Endodermal cell (in vitro differentiated cells): ENCODE measurements at places on chromosomes 3 and 15. TPM values are rescaled to one million over a fixed set of nuclear protein-coding genes. Genes with fewer than 3 reads are reported as not detected.

DNA sequence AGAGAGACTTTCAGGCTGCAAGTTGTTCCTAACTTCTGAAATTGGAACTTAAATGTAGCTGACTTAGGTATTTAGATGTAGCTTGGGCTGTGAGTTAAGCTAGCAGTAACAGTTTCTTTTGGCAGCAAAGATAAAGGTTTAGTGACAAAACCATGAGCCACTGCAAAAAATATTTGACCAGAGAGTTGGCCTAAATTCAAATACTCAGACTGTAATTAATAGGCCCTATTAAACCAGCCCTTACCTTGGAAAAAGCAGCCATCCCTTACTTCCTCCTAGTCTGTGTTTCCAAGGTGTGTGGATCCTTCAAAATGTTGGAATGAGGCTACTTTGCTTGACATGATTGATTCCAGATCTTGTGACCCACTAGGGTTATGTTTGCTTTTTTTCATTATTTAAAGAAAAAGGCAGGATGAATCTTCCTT is 8.2 kb downstream of the TPM1 start:
- no peak for DNase-seq

NRG4 gene
- total RNA-seq: 0.48 to 0.54 TPM (median 0.51 TPM) in 3 replicates

DNA sequence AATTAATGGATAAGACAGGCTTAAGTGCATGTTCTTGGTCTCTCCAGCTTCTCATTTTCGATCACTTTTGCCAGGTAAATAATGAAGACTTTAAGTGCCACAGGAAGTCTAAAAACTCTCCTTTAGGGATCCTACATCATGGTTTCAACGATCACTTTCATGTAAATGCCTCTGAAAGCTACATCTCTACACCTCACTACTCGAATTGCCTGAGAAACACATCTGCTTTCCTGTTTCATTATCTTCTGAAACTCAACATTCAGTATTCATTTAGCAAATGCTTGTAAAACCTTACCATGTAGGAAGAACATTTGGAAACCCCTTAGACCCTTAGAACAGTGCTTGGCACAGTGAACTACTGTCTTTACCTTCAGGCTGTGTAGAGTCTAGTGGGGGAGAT is 16.2 kb downstream of the THAP10 start:
- no peak for DNase-seq

DNA sequence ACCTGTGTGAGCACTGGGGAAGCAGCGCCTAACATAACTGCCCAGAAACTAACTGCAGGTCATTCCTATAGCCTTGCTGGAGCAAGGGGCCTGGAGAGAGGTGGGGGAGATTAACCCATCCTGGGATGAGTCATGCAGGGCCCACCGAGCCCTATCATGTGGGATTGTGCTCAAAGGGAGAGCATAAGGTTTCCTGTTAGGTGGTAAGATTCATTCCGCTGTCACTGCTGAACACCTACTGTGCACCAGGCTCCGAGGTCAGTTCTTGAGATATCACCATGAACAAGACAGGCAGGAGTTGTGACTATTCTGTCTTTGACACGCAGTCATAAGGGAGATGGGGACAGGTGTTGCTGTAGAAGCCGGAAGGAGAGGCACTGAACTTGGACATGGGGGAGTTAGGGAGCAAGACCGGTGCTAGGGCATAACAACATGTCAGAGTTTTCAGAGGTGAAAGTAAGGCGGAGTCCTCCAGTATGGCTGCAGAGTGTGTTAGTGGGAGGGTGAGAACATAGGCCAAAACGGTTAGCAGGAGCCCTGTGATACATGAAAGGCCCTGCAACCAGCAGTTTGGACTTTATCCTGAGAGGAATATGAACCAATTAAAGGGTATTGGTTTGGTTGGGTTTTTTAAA is 2.4 kb downstream of the SLC25A38 start:
- peak; percentile 67 for DNase-seq

DNA sequence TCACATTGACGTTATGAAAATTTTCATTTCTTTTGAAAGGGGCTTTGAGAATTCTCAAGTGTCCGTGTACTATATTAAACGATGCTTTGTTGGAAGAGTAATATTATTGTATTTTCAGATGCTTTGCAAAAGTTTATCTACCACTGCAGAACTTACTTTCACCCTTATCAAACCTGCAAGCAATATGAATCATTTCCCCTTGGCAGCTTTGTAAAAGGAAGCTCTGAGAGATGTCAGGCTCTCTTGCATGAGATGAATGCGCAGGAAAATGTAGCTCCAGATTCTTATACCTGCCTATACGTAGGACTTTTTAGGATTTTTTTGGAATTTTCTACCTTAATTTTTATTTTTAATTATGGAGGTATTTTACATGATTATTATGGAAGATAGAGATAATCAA is 34.5 kb downstream of the GPD1L start:
- no peak for DNase-seq

DNA sequence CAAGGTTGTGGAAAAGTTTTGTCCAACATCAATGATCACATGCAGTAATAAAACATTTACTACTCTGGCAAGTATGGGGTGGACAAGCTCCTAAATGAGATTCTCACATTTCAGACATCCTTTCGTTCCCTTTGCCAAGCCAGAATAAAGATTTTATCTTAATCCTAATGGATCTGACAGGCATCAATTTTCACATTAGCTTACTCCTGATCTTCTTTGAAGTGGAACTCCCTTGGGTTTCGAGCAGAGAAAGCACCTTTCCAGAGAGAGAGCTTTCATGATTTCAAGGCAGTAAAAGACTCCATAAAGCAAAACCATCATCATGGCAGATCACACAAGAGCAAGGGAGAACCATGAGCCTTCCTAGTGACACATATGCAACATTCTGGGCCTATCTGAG is 27.3 kb upstream of the EID1 start:
- DNase-seq: no peak

- DNase-seq: no peak
Measured at GRCh38 chr3:67031986-67032385, 33.9 kb downstream of the KBTBD8 start.

- DNase-seq: peak; percentile 78
Measured at GRCh38 chr3:109369510-109369909, 32.2 kb upstream of the DPPA4 start.

GRCh38 chr3:41638381-41638780 is 323.5 kb downstream of the ULK4 start:
- DNase-seq: no peak

OXSR1 gene
- total RNA-seq: 55.5 to 69.7 TPM (median 59.2 TPM) in 3 replicates

SELENOT gene
- total RNA-seq: 75.9 and 79.9 TPM in 2 replicates

DNA sequence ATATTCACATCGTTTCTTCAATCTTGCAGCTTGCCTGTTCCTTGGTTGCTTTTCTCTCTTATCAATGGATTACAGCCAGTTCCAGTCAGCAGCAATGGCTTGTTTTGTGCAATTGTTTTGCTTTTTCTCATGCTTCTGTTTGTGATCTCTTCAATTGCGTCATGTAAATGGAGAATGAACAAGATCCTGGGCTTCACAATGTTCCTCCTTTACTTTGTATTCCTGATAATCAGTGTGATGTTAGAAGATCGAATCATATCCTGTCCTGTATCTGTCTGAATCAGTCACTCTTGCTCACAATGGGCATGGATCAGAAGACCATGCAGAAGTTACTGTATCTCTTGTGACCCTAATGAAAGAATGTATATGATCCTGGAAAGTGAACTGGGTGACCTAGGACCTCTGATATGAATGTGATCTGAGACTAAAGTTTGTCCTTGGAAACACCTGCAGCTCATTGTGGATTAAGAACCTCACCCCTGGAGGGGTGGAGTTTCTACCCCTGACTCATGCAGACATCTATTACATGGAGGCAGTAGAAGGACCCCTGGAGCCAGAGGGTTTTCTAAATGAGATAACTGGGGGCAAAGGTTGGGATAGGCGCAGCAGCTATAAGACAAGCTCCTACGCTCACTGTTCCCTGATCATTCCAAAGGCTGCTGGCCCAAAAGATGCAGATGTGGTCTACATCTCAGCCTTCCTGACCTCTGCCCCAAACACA is 32.2 kb downstream of the SLC24A1 start:
- DNase-seq: no peak

- no peak for DNase-seq
Measured at GRCh38 chr3:108755686-108756085, 1.5 kb downstream of the RETNLB start.

- DNase-seq: no peak
Measured at GRCh38 chr15:72833561-72833960, 50.0 kb upstream of the ADPGK start.

RLBP1 gene
- total RNA-seq: not detected in 2 replicates

KBTBD12 gene
- 0.41 and 0.42 TPM in 2 replicates for total RNA-seq

DNA sequence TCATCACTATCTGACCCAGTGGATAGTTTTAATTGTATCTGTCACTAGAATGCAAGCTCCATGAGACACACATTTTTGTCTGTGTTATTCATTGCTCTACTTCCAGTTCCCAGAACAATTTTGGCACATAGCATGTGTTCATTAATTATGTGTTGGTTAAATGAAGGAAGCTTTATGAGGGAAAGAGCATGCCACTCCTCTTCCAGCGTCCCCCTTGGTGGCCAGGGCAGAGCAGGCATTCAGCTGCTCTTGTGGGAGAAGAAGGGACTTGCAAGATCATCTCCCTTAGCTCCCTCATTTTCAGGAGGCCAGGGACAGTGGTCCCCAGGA is 489 bp upstream of the GALNT15 start:
- no peak for DNase-seq

CCR5 gene
- not detected in 2 replicates for total RNA-seq

DNA sequence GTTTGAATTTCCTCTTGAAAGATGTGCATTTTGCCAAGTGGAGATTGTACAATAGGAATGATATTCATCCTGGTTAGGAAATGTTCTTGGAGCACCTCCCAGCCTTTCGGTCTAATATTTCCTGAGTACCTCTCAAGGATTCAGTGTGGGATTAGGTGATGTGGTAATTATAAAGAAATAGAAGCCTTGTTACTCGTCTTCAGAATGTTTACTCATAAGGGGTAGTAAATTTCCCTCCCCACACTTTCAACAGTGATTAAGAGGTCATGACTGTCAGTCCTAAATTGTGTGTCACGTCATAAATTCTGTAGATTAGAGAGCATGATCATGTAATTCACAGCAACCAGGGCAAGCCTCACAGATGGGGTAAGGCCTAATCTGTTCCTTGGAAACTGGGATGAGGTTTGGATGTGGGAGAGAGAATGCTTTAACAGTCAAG is 633.1 kb upstream of the TBL1XR1 start:
- no peak for DNase-seq

FAM174B gene
- 66.0 to 112 TPM (median 73.4 TPM) in 3 replicates for total RNA-seq

- DNase-seq: no peak
Measured at GRCh38 chr3:123766193-123767008, 117.7 kb downstream of the MYLK start.

CASR gene
- 0.02 and 0.04 TPM in 2 replicates for total RNA-seq

ATG7 gene
- total RNA-seq: 26.1 and 38.4 TPM in 2 replicates

CHRM5 gene
- not detected in 3 replicates for total RNA-seq

- DNase-seq: no peak
Measured at GRCh38 chr3:187079090-187080022, 59.9 kb downstream of the RPL39L start.

- DNase-seq: no peak
Measured at GRCh38 chr3:132038198-132038825, 3.5 kb upstream of the CPNE4 start.

- DNase-seq: no peak
Measured at GRCh38 chr3:136716629-136717028, 35.5 kb downstream of the STAG1 start.

GRCh38 chr3:176293276-176293675 is 904.0 kb downstream of the TBL1XR1 start:
- DNase-seq: no peak

GRCh38 chr15:29672446-29672845 is 149.8 kb downstream of the TJP1 start:
- DNase-seq: no peak

- no peak for DNase-seq
Measured at GRCh38 chr3:50600841-50601591, 10.6 kb downstream of the CISH start.

KIF15 gene
- 11.8 to 24.9 TPM (median 20.4 TPM) in 3 replicates for total RNA-seq

- no peak for DNase-seq
Measured at GRCh38 chr15:58931987-58932588, 1.4 kb downstream of the SLTM start.

TTLL3 gene
- total RNA-seq: 18.6 and 21.6 TPM in 2 replicates

DNA sequence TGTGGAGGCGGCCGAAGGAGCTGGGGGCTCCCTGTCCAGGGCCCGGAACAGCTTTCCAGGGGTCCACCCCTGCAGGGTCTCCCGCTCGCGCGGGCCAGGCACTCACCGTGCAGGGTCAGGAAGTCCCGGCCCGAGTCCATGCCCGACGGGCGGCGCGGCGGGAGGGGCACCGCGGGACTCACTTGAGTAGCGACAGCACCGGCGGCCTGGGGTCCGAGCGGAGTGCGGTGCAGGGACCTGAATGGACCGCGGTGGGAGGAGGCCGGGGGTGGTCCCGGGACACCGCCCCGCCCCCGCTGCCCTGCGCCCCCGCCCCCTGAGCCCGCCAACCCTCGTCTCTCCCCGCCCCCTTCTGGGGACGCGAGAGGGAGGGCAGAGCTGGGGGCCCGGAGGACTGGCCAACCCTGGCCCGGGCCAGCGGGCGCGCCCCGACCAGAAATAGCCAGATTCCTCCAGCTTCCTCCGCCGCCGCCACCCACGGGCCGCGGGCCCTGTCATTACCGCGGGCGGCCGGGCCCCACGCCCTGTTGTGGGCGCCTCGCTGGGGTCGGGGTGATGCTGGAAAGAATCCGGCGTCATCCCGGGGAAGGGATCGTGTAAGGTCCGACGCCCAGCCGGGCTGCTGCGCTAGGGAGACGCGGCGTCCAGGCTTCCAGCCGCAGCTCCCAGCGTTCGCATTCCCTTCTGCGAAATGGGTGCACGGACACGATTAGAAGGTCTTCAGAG is at the start of gene PLCD1:
PLCD1 (minus strand) TSS at position 243 of the 726 bp plus-strand sequence; CDS start at position 140, 103 bp downstream.
- peak; percentile 95 for DNase-seq

GRCh38 chr3:133856316-133856715 is 39.4 kb downstream of the RAB6B start:
- no peak for DNase-seq

- DNase-seq: peak; percentile 53
Measured at GRCh38 chr15:55564347-55565145, 23.6 kb downstream of the PYGO1 start.

- peak; percentile 77 for DNase-seq
Measured at GRCh38 chr3:38528457-38528856, 32.3 kb downstream of the EXOG start.
